Stimulated activated CD8-positive, alpha-beta memory T cell treated with anti-CD3 and anti-CD28 coated beads, Interleukin-4, amount 100 ng/mL, for 1 hour (primary cell): ENCODE measurements at places on chromosomes 6 and 20.

- no peak for DNase-seq
These were observed 8.1 kb upstream of the DDR1 start for GRCh38 chr6:30876039-30876730.

DNA sequence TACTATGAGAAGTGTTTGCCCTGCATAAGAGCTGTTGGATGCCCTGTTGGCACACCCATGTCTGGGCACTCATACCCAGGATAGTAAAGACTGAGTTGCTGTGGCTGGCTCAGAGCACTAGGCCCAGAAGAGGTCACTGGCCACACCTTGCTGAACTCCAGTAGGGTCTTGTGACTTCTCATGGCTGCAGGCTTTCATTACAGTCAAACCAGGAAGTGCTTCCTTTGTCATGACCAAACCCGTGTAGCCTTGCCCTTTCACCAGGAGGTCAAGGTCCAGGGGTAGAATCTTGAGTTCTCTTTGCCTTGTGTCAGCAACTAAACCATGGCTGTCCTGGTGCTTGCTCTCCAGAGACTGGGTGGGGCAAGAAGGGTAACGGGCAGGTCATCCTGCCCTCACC lies 49.5 kb downstream of the CD164 start:
- DNase-seq = no peak

GRCh38 chr6:40538556-40538955 lies 48.6 kb downstream of the LRFN2 start:
- no peak for DNase-seq

DNA sequence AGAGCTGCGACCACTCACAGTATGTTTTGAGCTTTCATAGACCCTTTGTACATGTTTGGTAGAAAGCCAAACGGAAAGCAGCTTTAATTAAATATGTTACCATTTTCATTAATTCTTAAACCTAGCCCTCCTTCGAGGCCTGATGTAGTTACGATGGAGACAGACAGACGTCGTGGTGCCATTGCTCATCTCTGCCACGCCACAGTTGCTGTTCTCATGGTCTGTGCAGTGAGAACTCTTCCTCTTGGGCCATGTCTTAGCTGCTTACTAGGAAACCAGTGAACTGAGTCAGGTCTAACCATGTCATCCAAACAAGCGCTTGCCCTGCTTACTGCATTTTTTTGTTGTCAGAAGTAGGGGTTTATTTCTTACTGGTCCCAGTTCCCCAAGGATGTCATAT lies 62.8 kb downstream of the SNX9 start:
- DNase-seq = no peak

- DNase-seq = no peak
These were observed 54.4 kb upstream of the CEP85L start for GRCh38 chr6:118705544-118706491.

DNA sequence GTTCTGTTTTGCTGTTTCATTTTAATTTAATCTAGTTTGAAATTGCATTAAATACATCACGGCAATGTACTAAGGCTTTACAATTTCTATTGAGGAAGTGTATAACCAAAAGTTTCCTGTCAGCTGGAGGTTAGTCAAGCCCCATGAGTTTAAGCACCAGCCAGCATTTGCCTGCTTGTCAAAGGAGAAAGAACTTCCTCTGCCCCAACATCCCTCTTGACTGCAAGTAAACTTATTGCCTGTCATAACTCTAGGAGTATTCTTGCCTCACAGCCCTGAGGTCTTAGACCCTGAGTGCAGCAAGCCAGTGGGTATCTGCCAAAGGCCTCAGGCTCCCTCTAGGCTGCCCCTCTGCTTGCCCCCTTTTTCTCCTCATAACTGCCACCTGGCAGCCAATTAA lies 106.7 kb upstream of the INSM1 start:
- no peak for DNase-seq

DNA sequence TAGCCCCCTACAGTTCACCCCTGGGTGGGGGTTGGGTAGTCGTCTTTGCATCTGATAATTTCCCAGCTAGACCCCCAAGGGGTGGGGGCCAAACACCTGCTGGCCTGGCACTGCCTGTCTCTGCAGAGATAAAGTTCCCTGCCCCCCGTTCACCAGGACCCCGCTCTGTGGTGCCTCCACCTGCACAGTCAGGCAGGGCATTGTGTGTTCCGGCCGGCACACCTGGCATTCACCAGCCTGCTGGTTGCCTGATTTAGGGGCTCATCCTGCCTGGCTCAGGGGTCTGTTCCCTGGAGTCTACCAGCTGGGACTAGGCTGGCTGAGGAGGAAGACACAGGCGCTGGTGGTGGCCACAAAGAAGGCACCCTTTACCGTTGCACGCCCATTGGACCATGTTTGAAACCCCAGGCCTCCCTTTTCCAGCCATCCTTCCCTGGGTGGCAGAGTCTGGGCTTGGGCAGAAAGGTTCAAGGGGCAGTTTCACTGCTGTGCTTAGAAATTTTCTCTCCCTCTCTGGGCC lies 30.8 kb upstream of the SCRT2 start:
- no peak for DNase-seq

DNA sequence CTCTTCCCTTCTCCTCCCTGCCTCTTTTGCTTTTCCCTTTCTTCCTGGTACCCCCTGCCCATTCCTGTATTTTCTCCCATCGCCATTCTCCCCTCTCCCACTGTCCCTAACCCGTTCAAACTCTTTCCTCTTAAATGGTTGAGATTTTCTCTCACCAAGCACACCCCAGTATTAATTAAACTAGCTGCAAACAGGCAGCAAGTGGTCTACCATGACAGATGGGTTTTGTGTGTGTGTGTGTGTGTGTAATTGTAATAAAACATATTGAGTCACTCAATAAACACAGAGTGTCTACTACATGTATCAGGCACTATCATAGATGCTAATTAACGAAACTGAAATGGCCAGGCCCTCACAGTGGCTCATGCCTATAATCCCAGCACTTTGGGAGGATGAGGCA lies 6.7 kb downstream of the RAET1E start:
- DNase-seq = no peak

DNA sequence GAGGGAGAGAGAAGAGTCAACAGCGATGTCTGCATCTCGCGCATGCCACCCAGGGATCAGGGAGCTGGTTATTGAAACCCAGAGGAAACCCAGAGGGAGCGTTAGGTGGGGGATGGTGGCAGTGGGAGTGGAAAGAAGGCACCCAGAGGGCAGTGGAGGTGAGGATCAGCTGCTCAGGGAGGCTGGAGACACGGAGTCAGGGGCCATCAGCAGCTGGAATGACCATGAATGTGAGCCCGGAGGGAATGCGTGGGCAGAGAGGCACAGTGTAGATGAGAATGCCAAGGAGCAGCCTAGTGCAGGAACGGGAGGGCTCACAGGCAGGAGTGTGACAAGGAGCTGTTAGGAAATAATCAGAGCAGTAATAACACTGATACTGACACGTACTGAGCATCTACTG lies 36.2 kb downstream of the RSPO4 start:
- DNase-seq = no peak

DNA sequence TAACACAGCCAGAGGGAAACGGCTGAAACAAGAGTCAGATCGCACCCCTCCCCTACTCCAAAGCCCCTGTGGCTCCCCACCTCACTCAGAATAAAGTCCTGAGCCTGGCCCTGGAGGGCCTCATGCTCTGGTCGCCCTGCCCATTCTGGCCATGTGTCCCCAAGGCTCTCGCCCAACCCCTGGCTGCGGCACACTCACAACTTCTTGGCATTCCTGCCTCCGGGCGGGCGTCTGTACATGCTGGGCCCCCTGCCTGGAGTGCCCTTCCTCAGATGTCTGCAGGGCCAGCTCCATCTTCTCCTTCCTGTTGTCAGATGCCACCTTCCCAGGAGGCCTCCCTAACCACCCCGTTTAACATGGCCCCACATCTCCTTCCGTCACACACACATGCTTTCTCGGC lies 17.1 kb upstream of the NOL4L start:
- no peak for DNase-seq

DNA sequence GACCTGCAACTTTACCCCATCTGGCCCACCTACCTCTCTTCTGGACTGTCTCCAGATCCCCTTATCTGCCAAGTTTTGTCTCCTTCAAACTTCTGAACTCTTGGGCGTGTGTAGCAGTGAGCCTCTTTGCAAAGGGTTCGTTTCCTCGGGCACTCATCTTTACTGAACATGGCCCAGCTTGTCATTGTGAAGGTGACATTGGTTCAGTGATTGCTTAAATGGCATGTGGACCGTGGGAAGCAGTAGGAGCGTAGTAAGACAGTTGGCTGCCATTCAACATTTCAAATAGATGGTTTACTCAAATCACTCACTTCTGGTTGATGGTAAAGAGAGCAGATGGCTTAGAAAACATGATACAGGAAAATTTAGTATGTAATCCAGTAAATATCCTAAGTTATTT lies 34.8 kb upstream of the KIF25 start:
- no peak for DNase-seq

- no peak for DNase-seq
These were observed 43.4 kb upstream of the ATXN1 start for GRCh38 chr6:16804546-16805242.

DNA sequence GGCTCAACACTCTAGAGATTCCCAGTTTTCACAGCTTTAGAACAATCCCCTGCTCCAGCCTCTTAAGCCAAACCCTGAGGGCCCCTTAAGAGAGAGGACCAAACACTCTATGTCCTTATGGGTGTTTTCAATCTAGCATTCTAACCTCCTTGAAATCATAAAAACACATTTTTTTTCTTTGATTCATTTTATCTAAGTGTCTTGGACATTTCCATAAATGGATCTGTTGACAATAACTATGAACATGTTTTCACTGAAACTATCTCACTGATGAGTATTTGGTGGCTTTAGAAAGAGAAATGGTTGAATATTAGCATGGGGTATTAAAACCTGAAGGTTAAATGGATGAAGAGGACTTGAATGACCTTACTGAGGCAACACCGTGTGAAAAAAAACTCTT lies 27.6 kb upstream of the PDE7B start:
- DNase-seq = no peak

DNA sequence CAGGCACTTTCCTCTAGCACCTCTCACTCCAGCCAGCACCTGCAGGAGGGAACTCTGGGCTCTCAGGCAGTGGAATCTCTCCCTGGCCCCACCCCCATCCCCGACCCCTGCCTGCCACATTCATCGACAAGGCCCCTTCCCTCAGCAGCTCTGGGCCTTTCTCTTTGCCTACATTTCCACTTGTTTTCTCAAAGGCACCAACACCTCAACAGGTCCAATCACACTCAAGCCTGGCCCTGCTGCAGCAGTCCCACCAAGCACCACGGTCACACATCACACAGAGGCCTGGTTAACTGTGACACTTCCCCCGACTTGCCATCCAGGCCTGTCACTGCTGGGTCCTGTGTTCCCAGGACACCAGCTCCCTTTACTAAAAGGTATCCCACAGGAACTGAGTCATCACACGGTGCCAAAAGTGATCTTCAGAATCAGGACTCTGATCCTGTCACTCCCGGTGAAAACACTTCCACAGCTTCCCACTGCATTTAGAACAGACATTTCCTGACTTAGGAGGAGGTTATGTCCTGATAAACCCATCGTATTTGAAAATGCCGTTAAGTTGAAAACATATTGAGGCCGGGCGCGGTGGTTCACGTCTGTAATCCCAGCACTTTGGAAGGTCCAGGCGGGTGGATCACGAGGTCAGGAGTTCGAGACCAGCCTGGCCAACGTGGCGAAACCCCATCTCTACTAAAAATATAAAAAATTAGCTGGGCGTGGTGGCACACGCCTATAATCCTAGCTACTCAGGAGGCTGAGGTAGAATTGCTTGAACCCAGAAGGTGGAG lies 54.9 kb downstream of the MYH7B start:
- no peak for DNase-seq

DNA sequence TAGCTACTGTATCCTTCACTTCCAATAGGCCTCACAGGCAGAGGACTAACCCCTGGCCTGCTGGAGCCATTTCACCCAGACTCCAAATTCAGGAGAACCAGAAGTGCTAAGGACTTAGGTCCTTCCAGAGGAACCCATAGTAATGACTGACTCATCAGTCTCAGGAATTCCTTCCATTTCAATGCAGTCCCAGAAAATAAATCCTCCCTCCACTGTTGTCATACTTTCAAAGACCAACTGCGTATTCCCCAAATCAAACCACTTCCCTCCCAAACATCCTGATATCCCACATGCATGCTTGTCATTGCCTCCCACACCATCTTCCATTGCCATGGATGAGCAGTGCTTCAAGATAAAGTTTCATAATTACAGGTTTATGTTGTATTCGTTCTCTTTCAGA lies 31.8 kb upstream of the NT5E start:
- DNase-seq = no peak

- DNase-seq = no peak
These were observed 150.3 kb downstream of the OTOR start for GRCh38 chr20:16898433-16898832.

- no peak for DNase-seq
These were observed 585.3 kb upstream of the MAN1A1 start for GRCh38 chr6:119934816-119935215.

DNA sequence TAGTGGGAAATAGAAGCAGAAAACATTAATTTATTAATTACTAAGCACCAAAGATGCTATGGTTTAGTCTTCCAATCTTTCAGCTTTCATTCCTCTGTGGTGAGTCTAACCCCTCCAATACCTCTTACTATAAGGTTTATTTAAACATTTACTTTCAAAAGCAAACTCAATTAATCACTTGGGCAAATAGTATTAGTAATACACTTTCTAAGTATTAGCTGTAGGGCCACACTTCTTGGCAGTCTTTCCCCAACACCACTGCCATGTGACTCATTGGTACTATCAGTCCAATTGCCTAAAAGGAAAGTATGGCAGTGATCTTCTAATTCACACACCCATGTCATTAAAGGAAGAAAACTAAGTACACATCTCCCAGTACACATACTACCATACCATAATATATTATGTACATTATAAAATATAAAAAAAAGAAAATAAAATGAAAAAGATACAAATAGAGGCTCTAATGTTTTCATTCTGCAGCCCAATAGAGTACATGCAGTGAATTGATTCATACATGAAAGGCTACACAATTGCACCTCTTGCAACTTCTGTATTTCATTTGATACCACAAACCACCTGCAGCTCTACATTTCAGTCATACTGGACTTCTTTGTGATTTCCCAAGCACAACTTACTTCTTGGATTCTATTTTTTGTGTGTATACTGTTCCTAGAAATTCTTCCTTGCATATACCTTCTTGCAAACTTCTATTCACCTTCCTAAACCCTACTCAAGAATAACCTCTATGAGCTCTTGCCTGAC lies 218.6 kb downstream of the PKHD1 start:
- no peak for DNase-seq

- no peak for DNase-seq
These were observed 163.7 kb downstream of the CARMIL1 start for GRCh38 chr6:25442898-25443297.

DNA sequence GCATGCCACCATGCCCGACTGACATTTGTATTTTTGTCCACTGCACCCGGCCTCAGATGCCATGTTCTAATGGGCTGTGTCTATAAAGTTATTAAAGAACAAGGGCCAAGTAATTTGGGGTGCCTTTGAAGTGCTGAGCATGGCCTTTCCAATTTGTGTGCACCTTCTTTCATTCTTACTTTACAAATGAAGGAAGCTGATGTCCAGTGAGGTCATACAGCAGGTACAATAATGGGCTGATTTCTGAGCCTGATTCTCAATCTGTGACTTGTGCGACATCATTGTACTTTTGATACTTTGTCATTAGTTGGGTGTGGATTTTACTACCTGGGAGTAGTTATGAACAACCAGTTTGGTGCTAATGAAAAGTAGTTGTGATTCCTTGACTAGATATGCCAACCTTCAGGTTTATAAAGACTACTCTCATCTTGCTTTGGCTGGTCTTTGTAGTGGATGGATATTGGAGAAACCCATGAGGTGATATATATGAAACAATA lies 94.3 kb downstream of the JARID2 start:
- DNase-seq = no peak
